Activated naive CD8-positive, alpha-beta T cell treated with anti-CD3 and anti-CD28 coated beads, Interleukin-2, amount 50 U/mL, for 24 hours (primary cell): ENCODE measurements at places on chromosomes 7 and 10.
A peak's percentile ranks its signal among the peaks of the same experiment; 100 is the strongest.

DNA sequence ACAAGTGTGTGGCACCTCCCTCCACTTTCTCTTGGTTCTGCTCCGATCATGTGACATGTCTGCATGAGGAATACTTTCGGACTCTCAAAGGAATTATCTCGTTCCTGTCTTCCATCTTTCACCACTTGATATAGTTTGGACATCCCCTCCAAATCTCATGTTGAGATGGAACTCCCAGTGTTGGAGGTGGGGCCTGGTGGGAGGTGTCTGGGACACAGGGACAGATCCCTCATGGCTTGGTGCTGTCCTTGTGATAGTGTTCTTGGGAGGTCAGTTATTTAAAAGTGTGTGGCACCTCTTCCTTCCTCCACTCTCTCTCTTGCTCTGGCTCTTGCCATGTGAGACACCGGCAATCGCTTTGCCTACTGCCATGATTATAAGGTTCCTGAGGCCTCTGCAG lies 166.4 kb downstream of the GFRA1 start:
- no peak overlapping the region for H3K4me3 ChIP-seq
- no peaks in the 10 kb centered on the region for H3K4me1 ChIP-seq
- H3K36me3 ChIP-seq, result no peaks in the 10 kb centered on the region
- DNase-seq, result no peak

GRCh38 chr7:25669961-25670841 lies 441.9 kb upstream of the NPVF start:
- no peaks in the 10 kb centered on the region for H3K4me1 ChIP-seq
- H3K4me3 ChIP-seq, result no peak overlapping the region
- no peak overlapping the region for H3K27ac ChIP-seq
- H3K27me3 ChIP-seq, result peaks cover 3% of the 10 kb centered on the region
- no peaks in the 10 kb centered on the region for H3K36me3 ChIP-seq
- DNase-seq, result no peak

- no peak for DNase-seq
- no peaks in the 10 kb centered on the region for H3K27me3 ChIP-seq
- H3K36me3 ChIP-seq, result peaks cover 3% of the 10 kb centered on the region
These were observed 25.6 kb downstream of the HIPK2 start for GRCh38 chr7:139752148-139752547.

- no peaks in the 10 kb centered on the region for H3K27me3 ChIP-seq
- no peaks in the 10 kb centered on the region for H3K36me3 ChIP-seq
- DNase-seq, result no peak
- no peak overlapping the region for H3K4me3 ChIP-seq
- no peak overlapping the region for H3K27ac ChIP-seq
These were observed 7.7 kb downstream of the AGMO start for GRCh38 chr7:15554081-15554480.

- no peak for DNase-seq
- H3K27me3 ChIP-seq, result peaks cover 5% of the 10 kb centered on the region
- no peak overlapping the region for H3K4me3 ChIP-seq
- H3K36me3 ChIP-seq, result no peaks in the 10 kb centered on the region
These were observed 17.3 kb downstream of the CLRN3 start for GRCh38 chr10:127875449-127875765.

- no peaks in the 10 kb centered on the region for H3K27me3 ChIP-seq
- no peak overlapping the region for H3K27ac ChIP-seq
- H3K36me3 ChIP-seq, result no peaks in the 10 kb centered on the region
These were observed 156.2 kb upstream of the GALNT17 start for GRCh38 chr7:70975754-70976153.

GRCh38 chr10:7260912-7261311 lies 149.9 kb downstream of the SFMBT2 start:
- H3K4me1 ChIP-seq, result peaks cover 61% of the 10 kb centered on the region
- H3K36me3 ChIP-seq, result peaks cover 5% of the 10 kb centered on the region
- no peaks in the 10 kb centered on the region for H3K27me3 ChIP-seq
- H3K4me3 ChIP-seq, result no peak overlapping the region
- no peak for DNase-seq

GRCh38 chr10:35217455-35217854 lies 90.8 kb downstream of the CREM start:
- no peak overlapping the region for H3K4me3 ChIP-seq
- H3K27me3 ChIP-seq, result no peaks in the 10 kb centered on the region
- peaks cover 3% of the 10 kb centered on the region for H3K36me3 ChIP-seq
- DNase-seq, result no peak
- peaks cover 62% of the 10 kb centered on the region for H3K4me1 ChIP-seq

GRCh38 chr10:100743626-100744135 lies 1.7 kb upstream of the PAX2 start:
- H3K4me3 ChIP-seq, result no peak overlapping the region
- H3K27ac ChIP-seq, result no peak overlapping the region
- peaks cover 34% of the 10 kb centered on the region for H3K4me1 ChIP-seq
- DNase-seq, result peak; percentile 58
- peaks cover 81% of the 10 kb centered on the region for H3K27me3 ChIP-seq
- no peaks in the 10 kb centered on the region for H3K36me3 ChIP-seq

DNA sequence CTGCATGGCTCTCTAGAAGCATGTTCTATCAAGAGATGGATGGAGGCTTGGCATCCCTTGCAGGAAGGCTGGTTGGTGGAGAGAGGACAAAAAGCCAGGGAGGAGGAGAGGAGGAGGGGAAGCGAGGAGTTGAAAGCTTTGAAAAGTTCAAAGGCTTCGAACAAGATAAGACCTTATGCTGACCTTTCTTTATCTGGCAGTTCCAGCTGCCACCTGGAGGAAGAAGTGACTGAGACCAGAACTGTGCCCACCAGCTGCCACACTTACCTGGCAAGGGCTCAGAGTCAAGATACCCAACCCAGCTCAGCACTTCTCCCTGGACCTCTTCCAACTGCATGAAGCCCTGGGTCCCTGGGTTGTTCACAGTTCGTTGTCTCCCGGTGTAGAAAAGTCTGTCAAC lies 14.8 kb downstream of the CCL24 start:
- peaks cover 15% of the 10 kb centered on the region for H3K27me3 ChIP-seq
- H3K27ac ChIP-seq, result no peak overlapping the region
- no peaks in the 10 kb centered on the region for H3K4me1 ChIP-seq
- no peak for DNase-seq

GRCh38 chr7:28128608-28129007 lies 52.0 kb downstream of the JAZF1 start:
- H3K36me3 ChIP-seq, result peaks cover 8% of the 10 kb centered on the region
- no peaks in the 10 kb centered on the region for H3K27me3 ChIP-seq
- no peak overlapping the region for H3K4me3 ChIP-seq
- H3K4me1 ChIP-seq, result peaks cover 57% of the 10 kb centered on the region
- H3K27ac ChIP-seq, result no peak overlapping the region

DNA sequence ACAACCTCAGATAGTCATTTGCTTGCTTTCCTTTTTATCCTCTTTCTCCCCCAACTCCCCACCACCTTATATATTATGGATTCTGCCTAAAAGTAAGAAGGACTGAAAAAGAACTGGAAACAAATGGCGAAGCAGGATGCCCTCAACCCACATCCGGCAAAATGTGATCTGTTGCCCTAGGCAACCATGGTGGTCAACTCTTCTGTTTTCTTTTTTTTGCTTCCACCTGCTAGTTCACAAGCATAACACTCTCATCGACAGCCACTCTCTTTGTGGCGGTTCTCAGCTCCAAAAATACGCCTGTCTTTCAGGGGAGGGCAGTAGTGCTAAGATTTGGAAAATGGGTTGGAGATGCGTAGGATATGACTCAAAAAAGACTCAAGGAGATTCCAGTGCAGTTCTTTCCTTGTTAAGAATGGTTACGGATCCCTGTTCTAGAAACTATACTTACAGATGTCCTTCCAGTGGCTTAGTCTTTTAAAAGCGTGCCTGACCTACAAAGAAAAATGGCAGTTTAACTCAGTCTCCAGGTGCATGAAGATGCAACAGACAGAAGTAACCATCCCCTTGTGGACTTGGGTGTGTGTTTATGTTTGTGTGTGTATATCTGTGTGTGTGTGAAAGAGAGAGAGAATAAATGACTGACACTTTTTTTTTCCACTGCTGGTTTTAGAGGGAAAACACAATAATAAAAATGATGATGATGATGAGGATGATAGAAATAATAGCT lies 10.7 kb downstream of the APBB1IP start:
- DNase-seq, result peak; percentile 57
- H3K4me1 ChIP-seq, result peaks cover 89% of the 10 kb centered on the region
- peak overlapping the region; percentile 77 for H3K4me3 ChIP-seq
- H3K36me3 ChIP-seq, result peaks cover 57% of the 10 kb centered on the region
- peaks cover 2% of the 10 kb centered on the region for H3K27me3 ChIP-seq

GRCh38 chr7:93973134-93973533 lies 31.0 kb downstream of the BET1 start:
- no peak for DNase-seq
- no peaks in the 10 kb centered on the region for H3K4me1 ChIP-seq
- no peak overlapping the region for H3K27ac ChIP-seq
- H3K27me3 ChIP-seq, result no peaks in the 10 kb centered on the region
- no peak overlapping the region for H3K4me3 ChIP-seq
- no peaks in the 10 kb centered on the region for H3K36me3 ChIP-seq

- no peaks in the 10 kb centered on the region for H3K27me3 ChIP-seq
- H3K36me3 ChIP-seq, result peaks cover 85% of the 10 kb centered on the region
- no peak for DNase-seq
- peaks cover 32% of the 10 kb centered on the region for H3K4me1 ChIP-seq
These were observed 28.5 kb upstream of the CRYGN start for GRCh38 chr7:151468217-151469018.

DNA sequence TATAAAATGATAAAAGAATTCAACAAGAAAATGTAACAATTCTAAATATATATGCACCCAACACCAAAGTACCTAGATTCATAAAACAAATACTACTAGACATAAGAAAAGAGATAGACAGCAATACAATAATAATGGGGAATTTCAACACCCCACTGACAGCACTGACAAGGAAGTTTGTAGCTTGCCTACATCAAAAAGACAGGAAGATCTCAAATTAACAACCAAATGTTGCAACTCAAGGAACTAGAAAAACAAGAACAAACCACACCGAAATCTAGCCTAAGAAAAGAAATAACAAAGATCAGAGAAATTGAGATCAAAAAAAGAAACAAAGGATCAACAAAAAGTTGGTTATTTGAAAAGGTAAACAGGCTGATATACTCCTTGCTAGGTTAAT lies 36.5 kb upstream of the TNKS2 start:
- no peak for DNase-seq
- H3K4me1 ChIP-seq, result no peaks in the 10 kb centered on the region
- H3K27ac ChIP-seq, result no peak overlapping the region
- H3K27me3 ChIP-seq, result peaks cover 26% of the 10 kb centered on the region
- H3K4me3 ChIP-seq, result no peak overlapping the region

- no peaks in the 10 kb centered on the region for H3K27me3 ChIP-seq
- H3K27ac ChIP-seq, result peak overlapping the region; percentile 44
- peak overlapping the region; percentile 0 for H3K4me3 ChIP-seq
- peaks cover 15% of the 10 kb centered on the region for H3K36me3 ChIP-seq
- H3K4me1 ChIP-seq, result peaks cover 56% of the 10 kb centered on the region
These were observed 69.3 kb downstream of the AP3M1 start for GRCh38 chr10:74081192-74081803.

- H3K27ac ChIP-seq, result no peak overlapping the region
- H3K36me3 ChIP-seq, result no peaks in the 10 kb centered on the region
- no peak overlapping the region for H3K4me3 ChIP-seq
- no peaks in the 10 kb centered on the region for H3K4me1 ChIP-seq
- DNase-seq, result no peak
- peaks cover 4% of the 10 kb centered on the region for H3K27me3 ChIP-seq
These were observed 566.9 kb downstream of the DNAJB6 start for GRCh38 chr7:157903710-157904109.

DNA sequence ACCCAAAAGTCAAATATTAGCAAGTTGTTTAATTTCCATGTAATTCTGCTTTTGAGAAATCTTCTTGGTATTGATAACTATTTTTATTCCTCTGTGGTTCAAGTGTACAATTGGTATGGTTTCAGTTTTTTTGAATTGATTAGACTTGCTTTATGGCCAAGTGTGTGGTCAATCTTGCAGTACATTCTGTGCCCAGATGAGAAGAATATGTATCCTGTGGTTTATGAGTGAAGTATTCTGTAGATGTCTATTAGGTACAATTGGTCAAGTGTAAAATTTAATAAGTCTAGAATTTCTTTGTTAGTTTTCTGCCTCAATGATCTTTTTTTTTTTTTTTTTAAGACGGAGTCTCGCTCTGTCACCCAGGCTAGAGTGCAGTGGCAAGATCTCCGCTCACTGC lies 36.6 kb upstream of the C7orf33 start:
- no peaks in the 10 kb centered on the region for H3K36me3 ChIP-seq
- no peak overlapping the region for H3K4me3 ChIP-seq
- no peak for DNase-seq
- no peak overlapping the region for H3K27ac ChIP-seq
